ENCODE measurements at places on chromosomes 2 and 18.

GRCh38 chr18:9762526-9762925, 54.4 kb downstream of the RAB31 start:
- DNase-seq = no peak

DNA sequence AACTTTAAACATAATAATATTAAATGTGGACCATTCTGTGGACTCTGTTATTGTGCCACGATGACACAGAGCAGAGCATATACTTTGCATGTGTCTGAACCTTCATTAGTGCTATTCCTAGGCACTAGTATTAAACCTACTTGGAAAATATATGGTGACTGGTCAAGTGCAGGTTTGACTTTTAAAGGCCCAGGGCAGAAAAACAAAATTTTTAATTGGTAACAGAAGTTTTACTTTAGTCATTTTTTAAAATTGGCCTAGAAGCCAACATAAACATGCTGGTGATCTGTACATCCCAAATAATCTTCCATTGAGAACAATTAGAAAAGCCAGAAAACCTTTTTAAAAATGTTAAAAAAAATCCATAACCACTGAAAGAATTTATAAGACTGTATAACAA, 16.6 kb downstream of the LDAH start:
- DNase-seq = no peak

DNA sequence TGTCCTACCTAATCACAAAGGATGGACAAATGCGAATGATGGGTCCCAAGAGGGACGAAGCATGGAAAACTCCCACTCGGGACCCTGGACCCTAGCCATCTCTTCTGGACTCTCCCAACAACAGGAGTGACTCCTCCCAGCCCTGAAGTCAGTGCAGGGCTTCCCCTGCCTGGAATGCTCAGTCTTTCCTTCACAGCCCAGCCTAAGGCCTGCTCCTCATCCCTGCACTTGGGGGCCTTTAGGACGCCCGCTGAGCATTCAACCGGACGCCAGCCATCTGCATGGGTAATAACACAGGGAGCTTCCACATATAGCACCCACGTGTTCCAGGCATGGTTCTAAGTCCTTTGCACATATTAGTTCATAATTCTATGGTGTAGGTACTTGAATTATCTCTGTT, 237.5 kb downstream of the KLHL29 start:
- no peak for DNase-seq

DNA sequence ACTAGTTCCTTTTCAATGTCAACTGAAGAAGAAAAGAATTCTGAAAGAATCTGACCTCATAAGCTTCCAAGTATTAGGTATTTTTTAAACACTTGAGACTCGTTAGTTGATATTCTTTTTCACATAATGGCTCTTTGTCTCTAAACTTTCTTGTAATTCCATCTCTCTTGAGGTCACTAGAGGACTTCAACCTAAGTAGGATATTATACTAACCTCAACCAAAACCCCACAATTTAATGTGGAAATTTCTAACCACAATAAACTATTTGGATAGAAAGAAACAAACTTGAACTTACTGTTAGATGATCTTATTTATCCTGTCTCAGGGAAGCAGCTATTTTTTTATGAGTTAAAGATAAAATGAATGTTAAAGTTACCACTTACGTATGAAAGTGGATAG, 206.9 kb upstream of the FSIP2 start:
- no peak for DNase-seq

DNA sequence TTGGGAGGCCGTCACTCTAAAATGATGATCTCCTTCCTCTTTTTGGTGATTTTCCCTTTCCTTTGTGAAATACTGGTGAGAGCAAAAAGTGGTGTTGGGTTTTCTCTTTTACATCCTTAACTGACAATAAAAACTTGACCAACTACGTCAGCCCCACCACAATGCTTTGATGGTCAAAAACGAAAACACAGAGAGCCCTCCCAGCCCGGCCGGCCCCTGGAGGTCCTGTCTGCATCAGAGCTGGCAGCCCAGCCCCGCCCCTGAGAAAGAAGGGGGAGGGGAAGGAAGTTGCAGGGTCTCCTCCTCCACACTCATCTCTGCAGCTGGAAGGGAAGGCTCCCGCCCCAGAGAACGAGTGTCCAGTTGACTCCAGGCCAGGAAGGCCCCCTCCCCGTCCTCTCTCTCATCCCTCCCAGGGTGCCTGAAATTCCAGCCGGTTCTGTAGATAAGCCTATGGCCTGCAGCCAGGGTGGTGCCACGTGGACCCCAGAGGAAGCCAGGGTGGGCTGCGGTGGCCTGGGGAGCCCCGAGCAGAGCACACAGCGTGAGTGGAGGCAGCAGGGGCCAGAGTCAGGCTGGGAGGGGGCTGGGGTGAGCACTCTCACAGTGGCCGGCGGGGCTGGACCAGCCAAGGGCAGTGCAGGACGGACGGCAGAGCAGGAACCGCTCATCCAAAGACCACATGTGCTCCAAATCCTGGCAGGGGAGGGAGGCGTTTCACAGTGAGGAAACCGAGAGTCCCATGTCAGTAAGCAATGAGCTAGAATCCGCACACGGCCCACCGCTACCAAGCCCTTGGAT, 19.8 kb downstream of the BIN1 start:
- peak; percentile 53 for DNase-seq

DNA sequence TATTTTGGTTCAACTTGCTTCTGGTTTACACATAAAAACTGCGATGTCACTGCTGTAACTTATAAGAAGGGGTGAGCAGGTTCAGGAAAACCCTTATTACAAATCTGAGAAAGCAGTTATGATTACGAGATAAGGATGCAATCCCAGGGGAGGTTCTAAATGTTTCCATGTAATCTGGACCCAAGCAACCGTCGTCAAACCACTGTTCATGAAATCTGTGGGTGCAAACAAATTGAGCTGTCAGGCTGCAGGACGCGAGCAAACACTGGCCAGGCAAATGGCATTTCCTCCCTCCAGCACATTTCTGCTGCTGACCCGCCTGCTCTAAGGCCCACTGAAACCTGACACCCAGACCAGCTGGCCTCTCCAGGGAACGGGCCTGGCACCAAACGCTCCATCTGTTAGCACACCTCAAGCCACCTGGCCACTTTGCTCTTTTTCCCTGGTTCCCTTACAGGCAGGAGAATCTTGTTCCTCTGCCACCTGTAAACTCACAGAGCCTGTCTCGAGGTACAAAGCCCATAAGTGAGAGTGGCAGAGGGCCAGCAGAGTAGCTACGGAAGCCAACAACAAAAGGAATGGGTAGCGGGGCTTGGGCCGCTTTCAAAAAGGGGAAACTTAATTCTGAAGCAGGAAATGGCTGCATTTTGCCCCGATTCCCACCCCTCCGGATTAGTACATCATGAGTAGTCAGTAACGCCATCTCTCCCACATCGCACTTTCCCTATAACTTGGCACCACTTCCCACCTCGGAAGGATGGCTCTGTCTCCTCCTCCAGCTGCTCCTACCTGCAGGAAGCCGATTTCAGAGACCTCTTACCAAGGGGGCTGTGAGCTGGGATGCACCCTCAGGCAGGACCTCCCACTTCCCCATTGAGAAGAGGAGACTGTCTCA, 26.5 kb downstream of the CRACDL start:
- DNase-seq = no peak
